ENCODE measurements at places on chromosomes 16 and 17.

DNA sequence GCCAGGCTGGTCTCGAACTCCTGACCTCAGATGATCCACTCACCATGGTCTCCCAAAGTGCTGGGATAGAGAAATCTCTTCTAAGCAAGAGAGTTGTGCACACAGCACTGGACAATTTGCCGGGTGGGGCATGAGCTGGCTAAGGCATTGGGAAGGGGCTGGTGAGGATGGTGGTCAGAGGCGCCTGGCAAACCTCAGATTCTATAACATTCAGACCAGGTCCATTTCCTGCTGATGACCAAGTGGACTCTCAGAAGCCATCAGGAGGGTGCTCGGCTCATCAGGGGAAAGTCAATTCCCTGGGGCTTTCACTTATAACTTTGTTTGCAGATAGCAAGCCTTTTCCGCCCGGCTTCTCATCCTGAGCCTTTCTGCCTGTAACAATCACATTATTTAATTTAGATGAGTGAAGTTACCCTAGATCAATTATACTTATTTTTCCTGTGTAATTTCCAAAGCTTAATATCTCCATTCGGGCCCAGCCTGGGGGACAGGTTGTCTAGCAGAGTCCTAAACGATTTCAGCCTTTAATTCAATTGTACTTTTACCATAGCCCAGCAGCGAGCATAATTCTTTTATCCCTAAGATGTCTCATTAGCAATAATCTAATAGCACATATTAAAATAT lies 15.0 kb upstream of the SLC6A2 start:
- DNase-seq, result no peak

- DNase-seq, result no peak
These were observed 80.0 kb downstream of the ZFHX3 start for GRCh38 chr16:72967941-72968340.

GRCh38 chr17:7315570-7316235 lies 543 bp upstream of the GPS2 start:
- no peak for DNase-seq

GRCh38 chr17:40956401-40957254 lies 10.1 kb downstream of the KRT39 start:
- DNase-seq, result peak; percentile 52

- DNase-seq, result no peak
These were observed 27.3 kb downstream of the ANKFY1 start for GRCh38 chr17:4236456-4236855.

- no peak for DNase-seq
These were observed 42.0 kb downstream of the TNFRSF13B start for GRCh38 chr17:16929757-16930520.

GRCh38 chr16:12257926-12258561 lies 281.5 kb downstream of the SNX29 start:
- DNase-seq, result no peak

DNA sequence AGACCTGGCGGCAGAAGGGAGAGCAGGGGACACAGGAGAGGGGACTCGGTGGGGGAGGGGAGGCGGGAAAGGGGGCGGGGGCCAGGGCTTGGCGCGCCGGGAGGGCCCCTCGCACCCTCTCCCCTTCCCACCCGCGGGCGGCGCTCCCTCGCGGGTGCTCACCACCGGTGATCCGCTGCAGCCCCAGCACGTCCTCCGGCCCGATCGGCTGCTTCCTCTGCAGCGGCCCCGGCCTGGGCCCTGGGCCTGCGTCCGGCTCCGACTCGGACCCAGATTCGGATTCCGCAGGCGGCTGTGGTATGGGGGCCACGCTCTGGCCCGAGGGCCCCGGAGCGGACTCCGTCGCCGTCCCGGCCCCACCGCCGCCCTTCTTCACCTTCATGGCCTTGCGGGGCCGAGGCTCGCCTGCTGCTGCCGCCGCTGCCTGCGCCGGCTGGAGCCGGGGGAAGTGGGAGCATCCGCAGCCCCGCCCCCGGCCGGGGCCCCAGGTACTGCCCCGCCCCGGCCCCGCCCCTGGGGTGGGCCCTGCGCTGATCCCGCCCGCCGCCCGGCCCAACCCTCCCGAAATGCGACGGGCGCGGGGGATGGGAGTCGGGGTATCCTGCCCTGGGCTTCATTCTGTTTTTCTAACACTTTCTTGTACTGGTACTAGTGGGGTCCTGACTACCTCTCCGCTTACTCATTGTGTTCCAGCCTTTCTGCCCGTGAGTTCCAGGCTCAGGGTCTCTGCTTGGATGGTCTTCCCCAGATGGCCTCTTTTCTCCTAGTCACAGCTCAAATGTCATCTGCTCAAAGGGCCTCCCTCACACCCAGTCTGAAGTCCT lies at the start of gene UNC119:
UNC119 (minus strand) TSS at position 449 of the 824 bp plus-strand sequence; CDS start at position 382, 67 bp downstream.
- peak; percentile 96 for DNase-seq

- no peak for DNase-seq
These were observed 366.7 kb upstream of the ZFHX3 start for GRCh38 chr16:73414638-73415037.

DNA sequence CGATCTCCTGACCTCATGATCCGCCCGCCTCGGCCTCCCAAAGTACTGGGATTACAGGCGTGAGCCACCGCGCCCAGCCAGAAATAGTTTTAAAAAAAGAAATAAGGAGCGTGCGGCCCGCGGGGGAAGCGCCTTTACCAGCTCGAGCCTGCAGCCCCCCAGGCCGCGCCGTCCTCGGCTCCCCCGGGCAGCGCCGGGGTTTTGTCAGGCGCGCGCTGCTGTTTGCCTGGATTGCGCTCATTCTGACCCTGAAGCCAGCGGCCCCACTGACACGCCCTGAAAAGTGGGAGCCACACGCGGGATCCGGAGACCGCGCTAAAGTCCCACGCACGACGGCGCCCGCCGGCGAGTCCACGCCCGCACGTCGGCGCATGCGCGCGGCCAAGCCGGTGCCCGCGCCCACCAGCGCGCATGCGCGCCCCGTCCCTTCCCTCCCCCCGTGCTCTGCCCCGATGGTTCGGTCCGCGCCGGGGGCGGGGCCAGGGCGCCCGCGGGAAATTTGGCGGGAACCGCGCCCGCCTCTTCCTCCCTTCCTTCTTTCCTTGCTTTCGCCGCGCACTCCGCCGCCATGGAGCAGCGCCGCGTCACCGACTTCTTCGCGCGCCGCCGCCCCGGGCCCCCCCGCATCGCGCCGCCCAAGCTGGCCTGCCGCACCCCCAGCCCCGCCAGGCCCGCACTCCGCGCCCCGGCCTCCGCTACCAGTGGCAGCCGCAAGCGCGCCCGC lies at the start of gene CDT1:
CDT1 (plus strand) TSS at position 526 of the 724 bp plus-strand sequence; CDS start at position 569, 43 bp downstream.
- peak; percentile 100 for DNase-seq

- DNase-seq, result peak; percentile 88
These were observed 129.5 kb downstream of the PRKCA start for GRCh38 chr17:66431910-66432309.

GRCh38 chr17:10247810-10248209 lies 49.4 kb upstream of the GAS7 start:
- peak; percentile 67 for DNase-seq

GRCh38 chr17:81385320-81386111 lies 9.7 kb upstream of the BAHCC1 start:
- DNase-seq, result no peak

- DNase-seq, result no peak
These were observed 3.2 kb downstream of the TMC6 start for GRCh38 chr17:78125138-78125913.

GRCh38 chr17:50137042-50137441 lies 7.1 kb upstream of the SAMD14 start:
- DNase-seq, result no peak

DNA sequence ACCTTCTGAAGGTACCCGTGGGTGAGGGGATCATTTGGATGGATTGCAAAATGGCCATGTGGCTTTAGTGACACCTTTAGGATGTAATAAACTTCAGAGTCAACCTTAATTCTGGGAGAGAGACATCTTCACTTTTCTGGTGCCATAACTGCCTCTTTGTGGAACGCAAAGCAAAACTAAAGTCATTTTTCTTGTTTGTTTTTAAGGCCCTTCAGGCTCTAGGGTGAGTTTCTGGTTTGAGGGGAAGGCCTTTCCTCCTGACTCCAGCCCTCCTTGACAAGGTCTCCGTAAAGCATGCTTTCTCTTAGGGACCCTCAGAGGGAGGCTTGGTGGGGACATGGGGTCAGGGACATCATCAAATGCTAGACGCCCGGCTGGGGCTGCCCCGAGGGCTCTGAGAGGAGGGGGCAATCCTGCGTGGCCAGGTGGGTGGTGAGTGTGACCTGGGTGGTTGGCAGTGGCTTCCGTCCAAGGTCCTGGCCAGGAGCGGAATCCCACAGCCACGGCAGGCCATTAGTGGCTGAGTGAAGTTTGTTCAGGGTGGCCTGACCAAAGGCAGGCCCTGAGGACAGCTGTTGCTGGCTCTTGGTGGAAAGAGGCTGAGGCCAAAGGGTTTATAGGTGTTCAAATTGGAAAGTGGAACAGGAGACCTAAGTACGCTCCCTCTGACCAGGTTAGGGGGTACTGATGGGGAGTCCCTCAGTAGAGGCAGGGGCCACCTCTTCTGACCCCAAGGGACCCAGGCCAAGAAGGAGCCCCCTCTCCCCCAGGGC lies 112.2 kb downstream of the METRNL start:
- no peak for DNase-seq

- no peak for DNase-seq
These were observed 37.0 kb downstream of the USP22 start for GRCh38 chr17:21005803-21006202.

GRCh38 chr17:69540356-69540755 lies 125.9 kb downstream of the MAP2K6 start:
- DNase-seq, result no peak

GRCh38 chr16:11402051-11402744 lies 56.9 kb downstream of the RMI2 start:
- DNase-seq, result no peak

- peak; percentile 27 for DNase-seq
These were observed 17.1 kb downstream of the LIG3 start for GRCh38 chr17:34997355-34997862.

DNA sequence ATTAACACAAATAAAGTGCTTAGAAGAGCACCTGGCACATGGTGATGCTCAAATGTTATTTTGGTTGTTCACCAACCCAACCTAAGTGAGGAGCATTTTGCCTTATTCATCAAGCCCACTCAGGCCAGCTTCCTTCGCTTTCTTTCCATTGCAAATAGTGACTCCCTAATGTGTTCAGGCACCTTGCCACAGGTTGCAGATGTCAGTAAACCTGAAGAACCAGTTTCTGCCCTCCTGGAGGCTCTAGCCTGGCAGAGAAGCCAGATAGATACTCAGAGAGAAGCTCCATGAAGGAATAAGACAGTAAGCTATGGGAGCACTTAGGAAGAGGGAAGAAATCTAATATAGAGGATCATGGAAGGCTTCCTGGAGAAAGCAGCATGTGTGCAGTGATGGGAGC lies 23.9 kb downstream of the GPR139 start:
- DNase-seq, result no peak

GRCh38 chr16:620700-621525 lies 9.9 kb upstream of the WFIKKN1 start:
- no peak for DNase-seq

DNA sequence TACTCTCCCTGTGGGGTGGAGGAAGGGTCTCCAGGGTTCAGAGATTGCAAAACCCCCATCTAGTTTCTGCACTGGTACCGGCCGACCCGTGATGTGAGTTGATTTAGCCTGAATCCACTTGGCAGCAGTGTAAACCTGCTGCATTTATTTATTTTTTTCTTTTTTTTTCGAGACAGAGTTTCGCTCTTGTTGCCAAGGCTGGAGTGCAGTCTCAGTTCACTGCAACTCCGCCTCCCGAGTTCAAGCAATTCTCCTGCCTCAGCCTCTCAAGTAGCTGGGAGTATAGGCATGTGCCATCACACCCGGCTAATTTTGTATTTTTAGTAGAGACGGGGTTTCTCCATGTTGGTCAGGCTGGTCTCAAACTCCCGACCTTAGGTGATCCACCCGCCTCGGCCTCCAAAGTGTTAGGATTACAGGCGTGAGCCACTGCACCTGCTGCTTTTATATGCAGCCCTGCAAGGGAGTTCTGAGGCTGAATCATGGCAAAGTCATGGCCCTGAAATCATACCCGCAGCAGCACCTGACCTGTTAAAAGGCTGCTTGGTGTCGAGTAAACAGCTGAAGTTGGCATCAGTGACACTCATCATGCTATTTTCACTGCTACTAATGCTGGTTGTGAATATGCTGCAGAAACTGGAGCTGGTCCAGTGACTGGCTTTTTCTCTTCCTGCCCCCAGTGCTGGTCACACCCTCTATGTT lies 21.4 kb downstream of the DEXI start:
- DNase-seq, result no peak

DNA sequence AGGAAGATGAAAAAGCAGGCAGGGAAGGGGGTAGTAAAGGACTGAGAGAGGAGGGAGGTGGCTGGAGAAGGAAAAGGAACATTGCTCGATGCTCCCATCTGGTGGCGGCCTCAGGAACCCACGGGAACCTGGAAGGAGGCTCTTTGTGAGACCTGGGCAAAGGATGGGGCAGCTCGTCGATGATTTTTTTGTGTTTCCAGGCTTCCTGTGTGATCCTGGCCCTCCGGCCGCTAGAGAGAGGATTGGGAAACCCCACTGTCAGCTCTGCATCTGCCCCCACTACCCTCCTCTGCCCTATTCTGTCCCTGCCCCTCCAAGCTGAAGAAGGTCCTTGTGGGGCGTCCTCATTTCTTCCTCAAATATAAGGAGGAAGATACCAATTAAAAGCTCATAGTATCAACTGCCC lies 6.6 kb downstream of the WFIKKN2 start:
- peak; percentile 88 for DNase-seq

DNA sequence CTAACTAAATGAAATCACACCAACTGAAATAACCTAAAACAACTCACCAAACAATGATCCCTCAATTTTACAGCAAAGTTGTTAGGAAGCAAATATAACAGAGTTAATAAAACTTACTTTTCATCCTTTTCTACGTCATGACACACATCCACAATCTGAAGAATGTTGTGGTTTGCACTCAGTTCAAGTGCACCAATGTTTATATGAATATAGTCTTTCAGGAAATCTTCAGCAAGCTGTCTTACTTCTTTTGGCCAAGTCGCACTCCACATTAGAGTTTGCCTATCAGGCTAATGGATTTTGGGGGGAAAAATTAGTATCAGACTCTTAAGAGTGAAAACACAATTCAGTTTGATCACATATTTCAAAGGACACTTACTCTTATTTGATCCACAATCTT lies 3.3 kb downstream of the DDX5 start:
- DNase-seq, result no peak

DNA sequence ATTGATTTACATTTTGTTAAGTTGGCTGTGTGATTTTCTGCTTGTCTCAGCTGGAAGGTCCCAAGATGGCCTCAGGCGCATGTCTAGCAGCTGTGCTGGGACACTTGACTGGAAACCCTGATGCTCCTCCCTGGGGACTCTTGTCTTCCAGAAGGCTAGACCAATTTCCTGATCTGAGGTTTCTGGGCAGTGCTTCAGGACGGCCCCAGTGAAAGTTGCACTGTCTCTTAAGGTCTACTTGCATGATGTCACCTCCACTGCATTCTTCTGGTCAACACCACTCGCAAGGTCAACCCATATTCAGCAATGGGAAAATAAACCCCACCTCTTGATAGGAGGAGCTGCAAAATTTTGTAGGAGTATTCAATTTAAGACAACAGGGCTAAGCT lies 116.0 kb downstream of the SALL1 start:
- DNase-seq, result peak; percentile 39

DNA sequence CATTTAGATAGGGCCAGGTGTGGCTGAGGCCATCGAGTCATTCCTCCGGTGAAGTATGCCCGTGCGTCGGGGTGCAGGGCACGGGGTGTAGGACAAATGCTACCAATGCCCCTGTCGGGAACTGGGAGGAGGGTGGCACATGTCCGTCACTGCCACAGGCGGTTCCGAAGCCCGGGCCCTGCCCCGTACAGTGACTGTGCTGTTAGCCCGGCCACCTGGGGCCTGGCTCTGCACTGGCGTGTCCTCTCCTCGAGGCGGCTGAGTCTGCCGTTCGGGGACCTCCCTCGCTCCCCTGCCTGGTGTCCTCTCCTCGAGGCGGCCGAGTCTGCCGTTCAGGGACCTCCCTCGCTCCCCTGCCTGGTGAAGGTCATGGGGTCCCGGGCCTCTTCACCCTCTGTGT lies 7.0 kb upstream of the ZFPM1 start:
- DNase-seq, result no peak
